ENCODE measurements at places on chromosomes 5 and 9.

- DNase-seq, result no peak
These were observed 50.1 kb upstream of the ADAMTS16 start for GRCh38 chr5:5089895-5090649.

GRCh38 chr9:93575796-93576257, 557 bp upstream of the PHF2 start:
- DNase-seq, result peak; percentile 15

DNA sequence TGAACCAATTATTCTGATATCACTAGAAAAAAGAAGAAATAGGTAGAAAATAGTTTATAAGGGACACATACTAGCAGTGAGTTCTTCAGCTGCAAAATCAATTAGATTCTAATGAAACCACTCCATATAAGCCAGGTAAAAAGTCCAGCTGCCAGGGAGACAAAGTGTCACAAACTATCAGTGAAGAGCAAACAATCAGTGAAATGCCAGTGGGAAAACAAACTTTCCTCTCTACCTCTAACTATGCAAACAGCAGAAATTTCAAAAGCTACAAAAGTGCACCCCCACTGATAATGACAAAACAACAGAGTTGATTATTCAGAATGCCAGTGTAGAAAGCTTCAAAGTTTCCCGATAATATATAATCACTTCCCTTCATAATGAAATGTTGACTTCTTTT, 637.2 kb upstream of the ITGA1 start:
- no peak for DNase-seq

DNA sequence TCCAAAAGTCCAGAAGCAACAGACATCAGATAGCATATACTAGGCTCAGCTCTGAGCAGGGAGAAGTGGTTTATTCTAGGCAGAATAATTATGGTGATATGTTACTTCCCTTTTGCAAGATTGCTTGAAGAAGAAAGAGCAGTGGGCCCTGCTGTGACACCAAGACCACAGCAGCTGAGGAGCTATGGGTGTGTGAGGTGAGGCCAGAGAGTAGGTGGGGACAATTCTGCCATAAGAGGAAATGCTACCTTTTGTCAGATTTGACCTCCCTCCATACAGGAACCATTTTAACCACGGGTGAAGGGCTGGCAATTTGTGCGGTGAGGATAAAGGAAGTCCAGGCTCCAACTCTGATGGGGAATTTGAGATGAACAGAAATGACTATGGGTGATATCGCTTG, 51.3 kb downstream of the TNFSF15 start:
- DNase-seq, result no peak

GRCh38 chr5:98975682-98976407, 47.0 kb upstream of the CHD1 start:
- DNase-seq, result no peak

- no peak for DNase-seq
These were observed 15.2 kb upstream of the SPATA9 start for GRCh38 chr5:95697781-95698681.

DNA sequence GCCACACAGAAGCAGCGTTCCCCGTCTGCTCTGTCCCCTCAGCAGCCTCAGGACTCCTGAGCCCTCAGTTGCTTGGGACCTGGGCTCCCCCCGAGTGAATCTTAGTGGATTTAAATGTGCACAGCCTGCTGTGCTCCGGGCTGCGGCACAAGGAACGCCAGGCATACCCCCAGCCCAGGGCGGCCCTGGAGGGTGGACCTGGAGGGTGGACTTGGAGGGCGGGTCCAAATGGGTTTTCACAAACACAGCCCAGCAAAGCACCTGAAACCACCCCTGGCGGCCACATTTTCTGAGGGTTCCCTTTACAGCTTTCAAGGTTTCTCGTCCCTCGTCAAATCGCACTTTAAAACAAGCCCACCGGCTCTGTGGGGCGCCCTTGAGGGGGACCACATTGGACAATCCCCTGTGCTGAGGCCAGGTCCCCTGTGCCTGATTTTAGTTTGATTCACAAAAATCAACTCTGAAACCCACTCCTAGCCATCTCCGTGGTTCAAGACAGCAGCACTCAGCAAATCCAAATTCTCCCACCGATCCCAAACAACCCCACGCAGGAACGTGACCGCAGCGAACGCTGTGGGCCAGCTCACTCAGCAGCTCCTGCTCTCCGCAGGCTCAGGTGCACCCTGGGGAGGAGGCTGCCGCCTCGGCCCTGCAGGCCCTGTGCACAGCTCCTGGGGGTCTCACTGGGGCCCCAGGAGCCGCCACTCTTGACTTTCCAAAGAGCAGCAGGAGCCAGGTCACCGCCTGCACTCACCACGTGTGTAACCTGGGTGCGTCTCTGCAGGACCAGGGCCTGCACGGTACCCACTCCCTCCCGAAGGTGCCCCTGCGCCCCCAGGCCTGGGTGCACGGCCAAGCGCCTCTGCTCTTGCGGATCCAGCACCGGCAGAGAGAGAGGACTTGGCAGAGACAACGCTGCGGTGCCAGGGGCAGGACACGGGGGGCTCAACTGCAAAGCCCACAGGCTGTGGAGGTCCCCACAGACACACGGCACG, 29.1 kb downstream of the TERT start:
- DNase-seq, result no peak

DNA sequence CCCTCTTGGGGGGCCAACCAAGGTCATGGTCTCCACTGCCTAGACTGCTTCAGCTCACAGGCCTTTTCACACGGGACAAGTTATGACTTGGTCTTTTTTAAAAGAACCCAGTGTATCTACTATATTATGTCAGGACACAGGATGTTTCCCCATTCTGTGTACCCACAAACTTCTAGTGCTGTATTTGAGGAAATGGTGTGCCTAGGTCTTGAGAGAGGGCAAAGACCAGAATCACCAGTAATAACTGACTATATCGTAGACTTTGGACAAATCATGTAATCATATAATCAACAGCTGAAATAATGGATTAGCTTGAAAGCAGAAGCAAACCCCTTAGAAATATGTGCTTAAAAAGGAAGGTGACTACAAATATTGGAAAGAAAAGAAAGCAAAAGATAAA, 133.3 kb downstream of the ARL15 start:
- DNase-seq, result no peak

DNA sequence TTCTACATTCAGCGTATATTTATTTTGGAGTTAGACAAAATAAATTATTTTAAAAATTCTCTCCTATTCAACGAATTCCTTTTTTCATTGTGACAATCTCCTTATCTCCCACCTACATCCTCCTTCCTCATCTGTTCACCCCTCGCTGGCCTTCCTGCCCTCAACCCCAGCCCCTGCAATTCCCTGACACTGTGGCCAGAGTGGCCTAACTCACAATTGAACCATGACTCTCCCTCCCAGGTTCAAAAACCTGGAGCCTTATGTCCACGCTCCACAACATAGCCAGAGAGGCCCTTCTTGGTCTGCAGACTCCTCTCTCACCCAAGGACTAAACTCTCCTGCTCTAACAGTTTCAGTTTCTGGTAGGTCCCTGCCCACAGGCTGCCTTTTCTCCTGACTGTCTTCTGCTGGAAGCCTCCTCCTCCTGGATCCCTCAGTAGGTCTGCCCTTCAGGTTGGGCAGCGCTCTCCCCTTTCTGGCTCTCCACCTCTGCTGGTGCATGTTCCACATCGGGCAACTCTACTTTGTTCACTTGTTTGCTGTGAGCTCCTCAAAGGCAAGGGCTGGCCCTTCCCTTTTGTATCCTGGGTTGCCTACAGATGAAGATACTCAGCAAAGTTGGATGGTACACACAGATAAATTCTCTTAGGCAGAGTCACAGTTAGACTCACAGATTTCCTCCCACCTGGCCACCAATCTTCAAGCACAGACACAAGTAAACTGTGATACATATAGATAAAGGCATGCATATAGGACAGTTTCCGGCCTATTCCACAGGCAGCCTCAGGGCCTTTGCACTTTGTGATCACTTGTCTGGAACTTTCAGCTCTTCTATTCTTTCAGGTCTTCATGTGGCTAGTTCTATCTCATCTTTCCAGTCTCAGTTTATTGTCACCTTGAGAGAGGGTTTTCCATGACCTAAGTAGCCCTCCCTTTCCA, 19.8 kb upstream of the MYORG start:
- no peak for DNase-seq

GRCh38 chr9:21450733-21451394, 10.6 kb downstream of the IFNA1 start:
- no peak for DNase-seq

DNA sequence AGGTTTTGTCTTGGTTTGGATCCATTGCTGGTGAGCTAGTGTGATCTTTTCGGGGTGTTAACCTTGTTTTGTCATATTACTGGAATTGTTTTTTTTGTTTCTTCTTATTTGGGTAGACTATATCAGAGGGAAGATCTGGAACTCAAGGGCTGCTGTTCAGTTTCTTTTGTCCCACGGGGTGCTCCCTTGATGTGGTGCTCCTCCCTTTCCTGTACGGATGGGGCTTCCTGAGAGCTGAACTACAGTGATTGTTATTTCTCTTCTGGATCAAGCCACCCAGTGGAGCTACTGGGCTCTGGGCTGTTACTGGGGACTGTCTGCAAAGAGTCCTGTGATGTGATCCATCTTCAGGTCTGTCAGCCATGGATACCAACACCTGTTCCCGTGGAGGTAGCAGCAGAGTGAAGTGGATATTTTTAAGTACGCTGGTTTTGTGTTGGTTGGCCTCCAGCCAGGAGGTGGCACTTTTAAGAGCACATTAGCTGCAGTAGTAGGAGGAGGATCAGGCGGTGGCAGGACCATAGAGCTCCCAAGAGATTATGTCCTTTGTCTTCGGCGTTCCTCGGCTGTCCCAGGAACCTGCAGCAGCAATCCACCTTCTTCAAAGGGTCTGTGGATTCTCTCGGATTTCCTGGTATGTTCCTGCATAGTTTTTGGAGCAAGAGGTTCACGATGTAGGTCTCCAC, 27.2 kb downstream of the SCAMP1 start:
- no peak for DNase-seq

DNA sequence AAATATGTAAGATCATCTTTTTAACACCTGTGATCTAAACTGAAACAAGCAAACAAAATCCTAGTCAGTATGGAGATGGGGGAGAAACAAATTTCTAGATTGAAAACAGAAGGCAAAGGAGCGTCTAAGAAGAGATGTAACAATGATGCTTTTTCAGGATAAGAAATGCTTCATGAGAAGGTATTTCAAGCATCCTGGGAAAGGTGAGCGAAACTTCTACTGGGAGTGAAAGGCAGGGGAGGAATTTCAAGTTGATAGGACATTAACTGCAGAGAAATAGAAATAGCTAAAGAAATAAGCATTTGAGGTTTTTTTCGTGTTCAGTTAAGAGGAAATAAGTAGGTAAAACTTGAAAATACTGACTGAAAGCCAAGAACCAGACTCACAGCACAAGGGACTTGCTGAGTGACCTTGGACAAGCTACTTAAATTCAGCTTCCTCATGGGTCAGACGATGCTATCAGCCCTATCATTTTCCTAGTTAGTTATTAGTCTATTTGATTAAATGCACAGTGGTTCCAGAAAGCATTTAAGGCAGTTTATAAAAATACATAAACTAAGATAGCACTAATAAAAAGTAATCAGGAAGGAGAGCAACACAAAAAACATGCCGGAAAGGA, 406.3 kb downstream of the PDE4D start:
- DNase-seq, result no peak

- DNase-seq, result peak; percentile 5
These were observed 20.2 kb downstream of the ARSB start for GRCh38 chr5:78964889-78965288.

DNA sequence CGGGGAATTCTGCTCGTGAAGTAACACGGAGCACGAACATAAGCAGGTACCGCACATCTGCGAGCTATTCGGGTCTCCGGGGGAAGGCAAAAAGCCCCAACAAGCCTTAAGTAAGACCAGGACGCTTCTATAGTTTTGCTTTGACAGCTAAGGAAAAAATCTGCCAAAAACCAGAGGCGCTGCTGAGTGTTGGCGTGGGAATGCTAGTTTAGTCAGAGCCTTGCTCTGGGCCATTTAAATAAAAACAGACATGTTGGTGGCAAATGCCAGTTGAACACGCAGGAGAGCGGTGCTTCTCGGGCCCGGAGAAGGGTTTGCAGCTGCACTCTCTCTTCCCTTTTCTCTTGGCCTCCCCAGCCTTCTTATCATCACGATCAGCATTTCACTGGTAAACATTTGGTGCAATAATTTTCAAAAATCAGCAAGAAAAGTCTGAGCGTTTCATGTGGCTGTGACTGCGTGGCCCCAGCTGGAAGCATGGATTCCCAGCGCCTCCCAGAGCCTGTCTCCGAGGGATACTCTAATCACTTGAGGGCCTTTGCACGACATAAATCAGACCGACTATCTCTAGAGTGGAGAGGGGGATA, 6.4 kb upstream of the NOTCH1 start:
- DNase-seq, result no peak

DNA sequence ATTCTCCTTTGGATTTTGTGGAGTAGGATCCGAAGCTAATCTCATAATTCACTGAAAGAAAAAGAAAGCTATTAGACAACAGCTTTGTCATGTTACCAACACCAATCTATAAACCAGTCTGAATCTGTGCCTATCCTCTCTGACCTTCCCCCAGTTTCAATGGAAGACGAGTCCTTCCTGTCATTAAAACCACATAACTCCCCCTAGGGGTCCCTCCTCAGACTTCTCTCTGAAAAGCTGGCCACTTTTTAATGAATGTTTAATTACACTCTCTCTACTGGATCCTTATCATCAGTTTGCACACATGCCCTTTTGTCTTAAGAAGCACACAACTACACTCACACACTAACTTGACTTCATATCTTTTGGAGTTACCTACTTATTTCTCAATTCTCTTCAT, 98.0 kb upstream of the TSLP start:
- DNase-seq, result no peak

- no peak for DNase-seq
These were observed 127.2 kb downstream of the OLFM1 start for GRCh38 chr9:135214706-135215105.

DNA sequence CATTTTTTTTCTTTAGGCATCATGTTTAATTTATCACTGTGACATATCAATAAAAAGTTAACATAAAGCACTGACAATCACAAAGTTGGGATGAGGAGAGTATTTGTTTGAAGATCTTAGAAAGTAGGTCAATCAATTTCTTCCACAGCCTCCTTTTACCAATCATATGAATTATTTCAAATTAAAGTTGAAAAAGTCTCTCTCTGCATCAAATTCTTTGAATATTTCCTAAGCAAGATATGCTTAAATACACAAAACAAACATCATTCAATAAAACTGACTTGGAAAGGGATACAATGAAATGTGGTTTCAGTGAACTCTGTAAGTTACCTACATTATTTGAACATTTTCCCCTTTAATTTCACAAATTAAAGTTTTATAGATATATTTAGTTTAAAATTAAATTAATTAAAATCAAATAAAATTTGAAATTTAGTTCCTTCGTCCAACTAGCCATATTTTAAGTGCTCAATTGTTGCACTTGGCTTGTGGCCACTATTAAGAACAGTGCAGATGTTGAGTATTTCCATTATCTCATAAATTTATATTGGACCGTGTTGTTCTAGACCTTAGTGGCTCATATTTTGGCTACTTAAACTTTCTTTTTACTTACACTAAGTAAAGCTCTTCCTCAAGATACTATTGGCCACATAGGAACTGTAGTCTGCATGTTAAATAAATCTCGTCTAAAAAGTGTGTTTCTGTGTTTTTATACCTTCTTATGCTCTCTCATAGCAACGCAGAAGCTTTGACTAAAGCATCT, 949.7 kb upstream of the NUDT12 start:
- DNase-seq, result no peak
